Activated T-helper 17 cell treated with anti-CD3 and anti-CD28 coated beads, Interleukin-2, amount 50 U/mL, for 72 hours (primary cell): ENCODE measurements at places on chromosomes 4 and X.

DNA sequence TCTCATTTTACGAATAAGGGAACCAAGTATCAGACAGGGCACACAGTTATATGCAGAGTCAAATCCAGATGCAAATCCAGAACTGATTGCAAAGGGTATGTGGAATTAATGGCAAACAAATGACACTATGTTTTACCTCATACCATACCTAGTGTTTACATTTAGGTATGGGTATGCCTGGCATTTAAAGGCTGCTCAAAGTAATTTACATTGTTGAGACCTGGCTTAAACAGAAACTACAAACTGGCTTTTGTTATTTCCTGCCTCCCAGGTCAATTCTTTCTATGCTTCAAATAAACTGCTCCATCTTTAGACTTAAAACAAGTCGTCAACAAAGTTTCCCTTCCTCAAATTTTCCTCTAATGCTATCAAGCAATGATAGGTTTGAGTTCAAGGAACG is 33.7 kb downstream of the ANKRD17 start:
- ATAC-seq = no peak

GRCh38 chr4:110633358-110634341 is 10.8 kb upstream of the PITX2 start:
- no peak for ATAC-seq

GRCh38 chrX:17964871-17965270 is 103.8 kb upstream of the RAI2 start:
- no peak for ATAC-seq

DNA sequence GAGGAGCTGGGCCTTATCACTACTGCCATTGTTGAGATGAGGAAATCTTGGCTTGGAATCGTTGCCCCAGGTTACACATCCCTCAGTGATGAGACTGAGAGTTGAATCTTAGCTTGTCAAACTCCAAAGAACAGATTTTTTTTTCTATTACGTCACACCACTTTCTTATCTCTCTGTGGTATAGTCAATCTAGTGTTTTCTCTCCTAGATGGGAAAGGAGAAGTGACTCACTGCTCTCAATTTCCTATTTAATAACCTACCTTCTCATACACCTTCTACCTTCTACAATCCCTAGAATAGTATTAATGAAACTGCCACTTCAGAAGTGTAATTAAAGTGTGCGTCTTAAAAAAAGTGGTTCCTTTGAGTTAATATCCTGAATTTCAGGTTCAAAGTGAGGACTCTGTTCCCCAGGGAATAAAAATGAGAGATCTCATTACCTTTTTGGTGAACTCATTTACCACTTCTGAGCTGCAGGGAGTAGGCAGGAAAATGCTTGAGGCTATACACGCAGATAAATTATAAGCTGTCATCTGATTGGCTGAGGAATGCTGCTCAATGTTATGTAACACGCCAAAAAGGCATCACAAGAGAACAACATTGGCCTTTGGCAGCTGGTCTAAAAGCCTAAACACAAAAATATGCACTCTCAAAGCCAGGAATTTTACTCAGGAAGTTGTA is 59.3 kb downstream of the MAD2L1 start:
- ATAC-seq = peak; percentile 58

DNA sequence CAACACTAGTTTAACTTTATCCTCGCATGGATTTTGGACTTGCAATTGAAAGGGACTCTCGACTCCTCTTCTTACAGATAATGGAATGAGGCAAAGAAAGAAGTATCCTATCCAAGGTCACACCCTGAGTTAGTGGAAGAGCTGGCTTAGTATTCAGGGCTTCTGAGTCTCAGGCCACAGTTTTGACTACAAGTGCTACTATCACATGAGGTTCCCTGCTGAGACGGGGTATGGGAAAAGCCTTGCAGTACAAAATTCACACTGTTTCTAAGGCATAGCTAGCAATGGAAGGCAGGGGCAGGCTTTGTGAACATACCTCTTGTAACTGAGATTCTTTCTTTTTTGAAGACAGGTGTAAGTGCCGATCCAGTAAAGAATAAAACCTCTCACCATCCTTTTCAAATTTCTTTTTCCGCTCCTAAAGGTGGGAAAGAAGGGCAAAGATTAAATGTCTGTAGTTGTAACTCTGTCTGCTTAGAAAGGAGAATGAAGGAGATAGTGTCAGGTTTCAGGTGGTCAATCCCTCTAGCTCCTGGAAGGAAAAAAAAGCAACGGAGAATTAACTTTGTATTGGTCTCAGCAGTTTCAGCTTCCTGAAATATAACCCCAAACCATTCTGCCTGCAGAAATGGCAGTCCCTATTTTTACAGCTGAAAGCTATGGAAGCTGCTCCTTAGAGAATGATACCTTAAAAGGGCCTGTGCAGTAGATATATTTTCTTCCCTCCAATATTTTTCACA is 199.0 kb downstream of the OPHN1 start:
- no peak for ATAC-seq

DNA sequence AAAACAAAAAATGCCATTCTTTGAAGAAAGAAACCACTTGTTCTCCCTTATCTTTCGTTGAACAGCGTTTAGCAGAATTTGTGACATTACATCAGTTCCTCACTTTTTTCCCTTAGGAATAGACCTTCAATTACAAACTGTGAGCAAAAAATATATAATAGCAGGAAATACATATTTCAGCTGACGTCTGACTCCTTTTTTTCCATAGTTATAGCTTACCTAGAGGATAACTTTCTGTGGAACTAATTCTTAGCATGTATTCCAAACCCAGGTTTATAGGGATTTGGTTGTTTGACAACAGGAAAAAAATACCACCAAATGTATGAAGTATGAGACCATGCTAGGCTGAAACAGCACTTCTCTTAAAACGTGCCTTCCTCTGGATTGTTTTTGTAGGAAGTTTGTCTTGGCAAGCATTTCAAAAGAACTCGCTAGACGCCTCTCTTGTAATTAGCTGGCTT is 2.0 kb upstream of the LIMCH1 start:
- ATAC-seq = no peak

DNA sequence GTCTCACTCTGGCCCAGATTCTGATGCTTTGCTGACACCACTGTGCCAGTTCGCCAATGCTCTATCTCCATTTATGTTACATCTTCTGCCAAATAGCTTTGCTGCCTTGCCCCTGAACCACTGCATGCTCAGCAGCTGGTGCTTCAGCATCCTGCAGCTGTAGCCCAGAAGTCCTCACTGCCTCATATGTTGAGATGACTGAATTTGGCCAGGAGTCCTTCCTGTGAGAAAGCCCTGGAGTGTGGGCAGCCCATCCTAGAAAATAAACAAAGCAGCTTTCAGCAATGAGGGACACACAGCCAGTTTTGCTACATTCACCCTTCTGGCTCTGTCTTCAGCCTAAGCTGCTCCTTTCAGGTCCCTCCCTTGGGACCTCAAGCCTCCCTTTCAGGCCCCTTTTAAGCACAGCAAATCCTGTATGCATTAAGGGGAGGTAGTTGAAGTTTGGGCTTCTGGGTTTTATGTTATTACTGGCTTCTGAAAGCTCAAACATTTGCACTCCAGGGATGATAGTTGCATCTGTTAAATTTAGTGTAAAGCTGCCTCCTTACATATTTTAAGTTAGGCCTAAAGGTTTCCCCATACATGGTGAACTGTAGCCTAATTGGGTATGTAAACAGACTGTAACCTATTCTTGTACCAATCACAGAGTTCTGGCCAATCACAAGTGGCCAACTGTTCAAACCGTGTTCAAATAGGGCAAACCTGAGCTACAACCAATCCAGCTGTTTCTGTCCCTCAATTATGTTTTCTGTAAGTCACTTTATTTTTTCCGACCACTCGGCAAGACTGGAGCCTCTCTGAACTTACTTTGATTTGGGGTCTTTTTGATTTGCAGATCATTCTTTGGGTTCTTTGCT is 2.1 kb upstream of the TMEM165 start:
- no peak for ATAC-seq
